Activated CD8-positive, alpha-beta memory T cell treated with anti-CD3 and anti-CD28 coated beads, Interleukin-2, amount 10 ng/mL, durations not matched to agents 7 days and 5 days (primary cell): ENCODE measurements at places on chromosomes 12 and 14.

GRCh38 chr14:99159341-99160340 lies 112.4 kb downstream of the BCL11B start:
- DNase-seq: no peak

- no peak for DNase-seq
These were observed 266.8 kb downstream of the ADAMTS20 start for GRCh38 chr12:43285159-43285598.

- DNase-seq: peak; percentile 76
These were observed 49.4 kb downstream of the VWF start for GRCh38 chr12:6074979-6075585.

DNA sequence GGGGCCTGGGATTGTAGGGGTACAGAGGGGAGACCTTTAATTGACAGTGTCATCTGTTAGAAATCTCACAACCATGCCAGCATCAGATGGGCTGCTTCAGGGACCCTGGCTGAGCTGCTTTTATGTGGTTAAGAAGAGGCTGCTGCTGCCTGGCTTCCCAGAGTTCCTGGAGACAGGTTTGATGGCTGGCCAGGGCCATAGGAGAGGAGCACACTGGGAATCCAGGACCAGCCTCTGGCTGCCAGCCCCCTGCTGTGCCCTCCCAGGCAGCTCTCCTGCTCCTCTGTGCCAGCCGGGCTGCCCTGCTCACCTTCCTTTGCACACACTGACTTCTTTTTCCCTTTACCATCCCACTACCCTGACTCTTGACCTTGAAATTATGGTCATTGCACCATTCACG lies 507 bp upstream of the KRT73 start:
- no peak for DNase-seq

DNA sequence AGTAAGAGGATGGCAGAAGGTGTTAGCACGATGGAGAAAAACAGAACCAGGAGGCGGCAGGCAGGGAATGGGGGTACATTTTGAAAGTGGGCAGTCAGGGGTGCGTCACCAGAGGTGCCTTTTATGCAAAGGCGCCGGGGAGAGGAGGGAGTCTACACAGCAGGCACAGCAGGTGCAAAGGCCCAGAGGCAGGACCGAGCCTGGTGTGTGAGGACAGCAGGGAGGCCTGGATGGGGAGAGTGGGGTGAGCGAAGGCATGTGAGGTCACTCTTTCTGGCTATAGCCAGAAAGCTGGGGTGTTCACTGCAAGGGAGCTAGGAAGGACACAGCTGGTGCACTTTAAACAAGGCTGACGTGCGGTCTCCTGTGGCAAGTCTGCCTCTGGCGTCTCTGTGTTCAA lies 65.0 kb downstream of the NCOR2 start:
- DNase-seq: no peak

GRCh38 chr12:62640910-62641448 lies 174.4 kb downstream of the MON2 start:
- DNase-seq: peak; percentile 68

DNA sequence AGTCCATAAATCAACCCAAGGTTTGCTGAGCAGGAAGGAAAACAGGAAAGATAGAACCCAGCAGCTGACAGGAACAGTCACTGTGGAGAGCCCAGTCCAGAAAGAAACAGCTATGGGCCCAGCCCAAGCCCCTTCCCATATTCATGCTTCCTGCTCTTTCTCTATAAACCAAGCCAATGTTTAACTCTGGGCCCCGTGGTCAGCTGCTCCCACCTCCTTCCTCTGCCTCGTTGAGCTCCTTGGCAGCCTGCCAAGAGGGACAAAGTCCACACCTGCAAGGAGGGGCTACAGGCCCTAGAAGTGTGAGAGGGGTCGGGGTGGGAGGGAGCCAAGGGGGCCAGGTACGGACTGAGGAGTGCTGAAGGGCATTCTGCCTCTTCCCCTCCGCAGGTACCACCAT lies 10.0 kb downstream of the SLC6A13 start:
- DNase-seq: no peak

GRCh38 chr14:76887191-76887590 lies 61.0 kb downstream of the LRRC74A start:
- no peak for DNase-seq

GRCh38 chr12:25715102-25715501 lies 162.0 kb upstream of the LMNTD1 start:
- no peak for DNase-seq

GRCh38 chr14:47103771-47104170 lies 452.2 kb upstream of the RPL10L start:
- no peak for DNase-seq

GRCh38 chr14:73026243-73026844 lies 562 bp downstream of the ZFYVE1 start:
- no peak for DNase-seq
